Activated CD4-positive, alpha-beta T cell treated with anti-CD3 and anti-CD28 coated beads for 36 hours (primary cell): ENCODE measurements at places on chromosomes 7 and 10. TPM values are rescaled to one million over a fixed set of nuclear protein-coding genes. Genes with fewer than 3 reads are reported as not detected.

- no peak for DNase-seq
- H3K27me3 ChIP-seq: peaks cover 11% of the 10 kb centered on the region
- no peak overlapping the region for H3K27ac ChIP-seq
- no peaks in the 10 kb centered on the region for H3K4me1 ChIP-seq
- no peaks in the 10 kb centered on the region for H3K36me3 ChIP-seq
Observed at GRCh38 chr10:24501056-24501711, 222.5 kb downstream of the ARHGAP21 start.

GRCh38 chr7:90931986-90932916, 332.0 kb upstream of the FZD1 start:
- H3K36me3 ChIP-seq: no peaks in the 10 kb centered on the region
- peaks cover 4% of the 10 kb centered on the region for H3K4me1 ChIP-seq
- H3K27ac ChIP-seq: no peak overlapping the region
- no peaks in the 10 kb centered on the region for H3K27me3 ChIP-seq
- no peak overlapping the region for H3K4me3 ChIP-seq
- DNase-seq: no peak

- no peaks in the 10 kb centered on the region for H3K36me3 ChIP-seq
- H3K27ac ChIP-seq: no peak overlapping the region
- H3K27me3 ChIP-seq: no peaks in the 10 kb centered on the region
Observed at GRCh38 chr10:51876503-51876902, 177.1 kb upstream of the CSTF2T start.

The AGAP3 gene
- 33.2 TPM for total RNA-seq

The ERVW-1 gene
- total RNA-seq: not detected

The ST8SIA6 gene
- total RNA-seq: not detected

The GPNMB gene
- total RNA-seq: 0.66 TPM

The CALML5 gene
- not detected for total RNA-seq

The SEMA3D gene
- not detected for total RNA-seq

The SLC29A4 gene
- total RNA-seq: 1.7 TPM

The CPVL gene
- total RNA-seq: not detected
